ENCODE measurements at places on chromosomes 5 and 9.

DNA sequence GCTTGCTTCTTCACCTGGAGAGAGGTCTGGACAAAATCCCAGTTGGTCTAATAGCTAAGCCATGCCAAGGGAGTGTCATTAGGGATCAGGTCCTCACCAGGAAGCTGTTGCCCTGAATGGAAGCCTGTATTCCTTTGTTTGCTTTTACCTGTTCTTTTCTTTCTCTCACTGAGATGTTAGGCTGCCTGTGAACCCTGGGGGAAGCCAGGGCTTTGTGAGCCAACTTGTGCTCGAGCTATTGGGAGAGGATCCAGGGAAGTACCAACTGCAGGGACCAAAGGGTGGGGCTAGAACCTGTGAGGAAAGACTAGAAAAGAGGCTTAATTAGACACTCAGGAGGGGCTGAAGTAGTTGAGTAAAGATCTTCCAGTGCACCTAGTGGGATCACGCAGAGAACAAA lies 451.2 kb upstream of the TLE4 start:
- DNase-seq: no peak

- no peak for DNase-seq
Observed at GRCh38 chr9:110153431-110153830, 54.5 kb downstream of the C9orf152 start.

DNA sequence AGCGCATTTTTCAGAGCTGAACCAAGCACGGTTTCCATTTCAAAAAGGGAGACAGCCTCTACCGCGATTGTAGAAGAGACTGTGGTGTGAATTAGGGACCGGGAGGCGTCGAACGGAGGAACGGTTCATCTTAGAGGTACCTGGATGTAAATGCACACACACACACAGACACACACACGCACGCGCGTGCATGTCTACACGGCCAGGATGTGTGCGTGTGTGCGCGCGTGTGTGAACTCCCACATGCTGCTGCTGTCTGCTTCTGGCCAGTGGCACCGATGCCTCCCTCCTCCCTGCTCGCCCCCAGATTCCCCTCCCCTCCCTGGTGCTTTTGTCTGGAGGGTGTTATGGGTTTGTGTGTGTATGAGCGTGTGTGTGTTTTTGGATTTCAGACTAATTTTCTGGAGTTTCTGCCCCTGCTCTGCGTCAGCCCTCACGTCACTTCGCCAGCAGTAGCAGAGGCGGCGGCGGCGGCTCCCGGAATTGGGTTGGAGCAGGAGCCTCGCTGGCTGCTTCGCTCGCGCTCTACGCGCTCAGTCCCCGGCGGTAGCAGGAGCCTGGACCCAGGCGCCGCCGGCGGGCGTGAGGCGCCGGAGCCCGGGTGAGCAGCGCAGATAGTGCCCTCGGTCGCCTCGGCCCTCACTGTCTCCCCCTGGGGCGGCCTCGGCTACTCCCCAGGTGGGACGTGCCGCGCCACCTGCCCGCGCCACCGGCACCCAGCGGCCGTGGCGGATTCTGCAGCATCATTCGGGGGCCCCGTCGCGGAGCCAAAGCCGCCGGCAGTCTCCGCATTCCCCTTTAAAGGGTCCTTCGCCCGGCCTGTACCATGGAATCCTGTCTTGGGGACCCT lies at the start of gene NTRK2:
NTRK2 (plus strand) TSS at position 442 of the 850 bp plus-strand sequence. CDS start 1,020 bp downstream, outside the sequence.
- peak; percentile 11 for DNase-seq

GRCh38 chr9:110912419-110913291 lies 125.6 kb downstream of the LPAR1 start:
- peak; percentile 15 for DNase-seq

GRCh38 chr5:36658038-36658756 lies 51.8 kb downstream of the SLC1A3 start:
- DNase-seq: no peak

GRCh38 chr9:93962561-93963440 lies 7.6 kb upstream of the BARX1 start:
- DNase-seq: peak; percentile 75

DNA sequence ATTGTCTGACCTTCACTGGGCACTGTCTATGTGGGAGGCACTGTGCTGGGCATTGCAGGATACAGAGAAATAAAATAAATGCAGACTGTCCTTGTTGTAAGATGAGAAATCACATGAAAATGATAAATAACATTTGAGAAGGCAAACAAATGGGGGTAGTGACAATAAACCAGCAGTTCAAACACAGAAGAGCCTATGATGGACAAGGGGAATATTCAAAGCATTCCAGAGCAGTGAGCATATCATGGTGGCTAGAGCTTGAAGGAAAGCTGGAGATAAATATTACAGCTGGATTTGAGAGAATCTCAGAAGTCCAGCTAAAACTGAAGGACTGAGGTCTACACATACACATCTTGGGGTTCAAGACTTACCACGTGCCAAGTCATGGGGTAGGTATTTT lies 209.9 kb downstream of the ASTN2 start:
- no peak for DNase-seq

- no peak for DNase-seq
Observed at GRCh38 chr5:80837679-80838078, 122.5 kb upstream of the RASGRF2 start.

DNA sequence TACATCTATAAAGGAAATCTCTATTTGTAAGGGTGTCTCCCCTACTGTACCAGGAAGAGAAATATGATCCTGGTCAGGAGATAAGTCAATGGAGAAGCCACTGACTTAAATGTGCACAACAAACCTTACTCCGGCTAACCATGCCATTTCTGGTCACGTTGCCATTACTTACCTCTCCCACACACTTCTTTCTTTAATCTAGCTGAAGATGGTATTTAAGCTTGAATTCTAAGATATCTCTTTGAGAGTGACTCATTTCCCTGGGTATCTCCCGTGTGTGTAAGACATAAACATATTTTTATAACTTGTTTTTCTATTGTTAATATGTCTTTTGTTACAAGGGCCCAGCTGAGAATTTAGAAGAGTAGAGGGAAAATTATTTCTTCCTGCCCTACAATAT lies 296.6 kb downstream of the SEMA5A start:
- DNase-seq: no peak

DNA sequence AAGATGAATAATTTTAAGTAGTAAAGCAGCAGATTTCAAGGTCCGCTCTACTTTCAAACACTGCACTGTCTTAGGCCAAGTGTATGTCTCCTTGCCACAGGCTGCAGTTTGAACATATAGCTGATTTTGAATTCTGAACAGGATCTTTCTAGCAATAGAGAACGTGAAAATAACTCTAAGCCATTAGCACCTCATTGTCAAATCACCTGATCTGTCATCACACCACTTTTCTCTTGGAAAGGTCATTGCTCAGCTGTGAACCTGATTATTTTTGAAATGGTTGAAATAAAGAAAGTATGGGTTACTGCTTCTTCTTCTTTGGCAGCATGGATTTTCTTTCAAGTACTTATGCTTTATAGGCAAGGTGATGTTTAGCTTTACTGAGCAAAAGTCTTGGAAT lies 357.0 kb upstream of the RORB start:
- DNase-seq: no peak

GRCh38 chr5:61055434-61056006 lies 106.7 kb downstream of the SMIM15 start:
- DNase-seq: peak; percentile 60

GRCh38 chr5:131959906-131960305 lies 14.4 kb upstream of the MEIKIN start:
- no peak for DNase-seq

- no peak for DNase-seq
Observed at GRCh38 chr5:139393497-139394122, 1.3 kb downstream of the PROB1 start.

DNA sequence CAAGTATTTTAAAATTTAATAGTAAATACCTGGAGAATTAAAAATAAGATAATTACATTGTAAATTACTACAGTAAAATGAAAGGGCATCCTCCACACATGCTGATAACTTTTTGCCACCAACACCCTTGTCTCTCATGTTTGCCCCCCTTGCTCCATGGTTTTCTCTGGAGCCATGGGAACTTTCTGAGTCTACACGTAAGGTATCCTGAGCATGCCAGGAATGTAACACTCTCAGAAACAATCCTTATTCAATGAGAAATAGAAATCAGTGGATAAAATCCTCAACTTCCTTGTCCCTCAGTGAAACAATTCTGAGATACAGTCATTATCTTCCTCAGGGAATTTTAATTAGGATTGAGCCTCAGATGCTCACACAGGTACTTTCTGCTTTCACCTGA lies 108.9 kb downstream of the IZUMO3 start:
- peak; percentile 46 for DNase-seq

DNA sequence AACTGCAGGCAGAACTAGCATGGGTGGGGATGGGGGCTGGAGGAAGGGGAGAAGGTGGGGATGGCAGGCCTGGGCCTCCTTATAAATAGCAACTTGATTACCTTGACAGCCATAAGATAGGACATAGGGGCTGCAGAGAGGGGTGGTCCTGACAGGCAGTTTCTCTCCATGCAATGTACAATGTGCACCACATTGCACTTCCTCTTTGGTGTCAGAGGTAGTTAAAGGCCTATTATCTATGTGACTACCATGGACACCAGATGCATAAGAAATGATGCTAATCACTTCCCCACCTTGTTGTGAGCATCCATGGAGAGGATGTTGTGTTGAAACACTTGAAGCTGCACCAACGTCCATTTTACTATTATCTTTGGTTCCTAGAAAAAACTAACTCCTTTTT lies 20.2 kb upstream of the SUB1 start:
- DNase-seq: no peak

DNA sequence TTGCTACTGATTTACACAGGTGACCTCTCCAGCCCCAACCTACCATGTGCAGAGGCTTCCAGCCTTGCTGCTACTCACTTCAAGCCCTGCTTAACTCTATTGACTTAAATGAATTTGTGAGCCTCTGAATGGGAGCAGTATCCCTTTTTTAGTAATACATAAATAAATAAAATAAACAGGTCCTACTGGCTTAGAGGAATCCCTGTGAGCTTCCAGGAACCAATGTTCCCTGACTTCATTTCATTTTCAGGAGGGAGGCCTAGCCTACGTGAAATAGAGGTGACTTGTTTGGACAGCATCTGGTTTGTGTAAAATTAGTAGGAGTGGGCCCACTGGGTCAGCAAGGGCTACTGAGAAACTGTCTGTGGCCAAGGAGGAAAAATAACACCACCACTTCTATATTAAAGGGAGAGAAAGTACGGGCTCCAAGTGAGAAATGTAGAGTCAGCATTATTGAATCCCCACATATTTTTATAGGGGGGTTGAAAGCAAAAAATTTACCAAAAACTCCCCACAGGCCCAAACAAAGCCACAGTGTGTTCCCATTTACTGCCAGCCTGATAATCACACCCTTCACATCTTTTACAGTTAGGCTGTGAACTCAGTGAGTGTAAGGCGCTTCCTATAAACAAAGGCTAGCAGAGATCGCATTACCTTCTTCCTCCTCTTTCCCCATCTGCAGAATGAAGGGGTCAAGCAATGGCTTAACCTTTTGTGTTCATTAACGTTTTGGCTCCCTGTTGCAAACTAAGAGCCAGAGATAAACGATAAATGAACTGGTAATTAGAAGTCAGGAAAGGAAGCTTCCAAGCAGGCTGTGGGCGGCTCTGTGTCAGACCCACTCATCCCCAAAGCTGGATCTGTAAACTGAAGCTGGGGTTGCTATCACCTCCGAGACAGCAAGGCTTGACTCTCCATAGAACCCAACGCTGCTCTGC lies 138.8 kb upstream of the LIFR start:
- no peak for DNase-seq

- DNase-seq: no peak
Observed at GRCh38 chr9:117355542-117355941, 59.3 kb downstream of the ASTN2 start.

- no peak for DNase-seq
Observed at GRCh38 chr5:40041452-40041851, 616.7 kb upstream of the DAB2 start.

GRCh38 chr9:137948642-137949041 lies 71.1 kb downstream of the CACNA1B start:
- no peak for DNase-seq

- DNase-seq: no peak
Observed at GRCh38 chr5:76836585-76836984, 13.2 kb upstream of the S100Z start.

DNA sequence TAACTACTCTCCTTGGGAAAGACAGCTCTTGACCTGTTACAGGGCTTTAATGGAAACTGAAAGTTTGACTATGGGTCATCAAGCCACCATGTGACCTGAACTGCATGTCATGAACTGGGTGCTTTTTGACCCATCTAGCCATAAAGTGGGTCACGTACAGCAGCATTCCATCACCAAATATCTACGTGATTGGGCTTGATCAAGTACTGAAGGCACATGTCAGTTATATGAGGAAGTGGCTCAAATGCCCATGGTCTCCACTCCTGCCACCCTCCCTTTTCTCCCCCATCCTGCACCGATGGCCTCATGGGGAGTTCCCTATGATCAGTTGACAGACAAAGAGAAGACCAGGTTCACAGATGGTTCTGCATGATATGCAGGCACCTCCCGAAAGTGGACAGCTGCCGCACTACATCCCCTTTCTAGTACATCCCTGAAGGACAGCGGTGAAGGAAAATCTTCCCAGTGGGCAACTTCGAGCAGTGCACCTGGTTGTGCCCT lies 7.3 kb upstream of the FCN1 start:
- DNase-seq: no peak

- no peak for DNase-seq
Observed at GRCh38 chr5:80034962-80035821, at the start of gene THBS4. Gene THBS4, plus strand, starts transcription at chr5:80035348. Its CDS starts 190 bp downstream, at chr5:80035538.

DNA sequence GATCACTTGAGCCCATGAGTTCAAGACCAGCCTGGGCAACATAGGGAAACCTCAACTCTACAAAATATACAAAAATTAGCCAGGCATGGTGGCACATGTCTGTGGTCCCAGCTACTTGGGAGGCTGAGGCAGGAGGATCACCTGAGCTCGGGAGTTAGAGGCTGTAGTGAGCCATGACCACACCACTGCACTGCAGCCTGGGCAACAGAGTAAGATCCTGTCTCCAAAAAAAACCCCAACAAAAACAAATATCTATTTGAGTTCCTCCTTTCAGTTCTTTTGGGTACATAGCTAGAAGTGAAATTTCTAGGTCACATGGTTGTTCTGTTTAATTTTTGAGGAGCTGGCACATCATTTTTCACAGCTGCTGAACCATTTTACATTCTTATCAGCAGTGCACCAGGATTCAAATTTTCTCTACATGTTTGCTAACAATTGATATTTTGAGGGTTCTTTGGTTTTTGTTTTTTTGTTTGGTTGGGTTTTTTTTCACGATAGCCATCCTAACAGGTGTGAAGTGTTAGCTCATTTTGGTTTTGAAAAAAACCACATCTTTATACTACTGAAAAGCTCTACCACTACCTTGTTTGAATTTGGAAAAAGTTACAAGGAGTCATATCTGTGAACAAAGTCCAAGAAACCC lies 176.9 kb upstream of the SLC12A2 start:
- DNase-seq: no peak

- peak; percentile 22 for DNase-seq
Observed at GRCh38 chr5:127440831-127441230, 76.6 kb upstream of the PRRC1 start.

DNA sequence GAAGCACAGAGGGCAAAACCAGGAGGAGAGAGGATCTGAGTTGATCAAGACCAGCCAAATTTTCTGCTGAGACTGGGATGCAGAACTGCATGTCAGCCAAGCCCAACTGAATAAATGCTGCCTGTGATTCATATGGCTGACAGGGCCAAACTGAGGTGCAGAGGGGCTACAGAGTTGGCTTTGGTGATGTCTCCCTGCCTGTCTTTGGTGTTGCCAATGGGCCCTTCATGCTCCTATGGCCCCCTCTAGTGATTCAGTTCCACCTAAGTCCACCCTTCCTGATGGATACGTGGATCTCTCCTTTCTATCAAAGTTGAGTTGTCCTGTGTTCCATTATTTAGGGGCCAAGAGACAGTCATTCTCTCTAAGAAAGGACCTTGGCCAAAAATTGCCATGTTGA lies 163.6 kb upstream of the TLE4 start:
- DNase-seq: peak; percentile 23
